ENCODE measurements at places on chromosomes 5 and 9. TPM values are rescaled to one million over a fixed set of nuclear protein-coding genes. Genes with fewer than 3 reads are reported as not detected.

GRCh38 chr9:73168298-73168934 lies 16.8 kb downstream of the ANXA1 start:
- no peak for DNase-seq

GRCh38 chr9:36902861-36903524 lies 131.1 kb downstream of the PAX5 start:
- DNase-seq = no peak

DNA sequence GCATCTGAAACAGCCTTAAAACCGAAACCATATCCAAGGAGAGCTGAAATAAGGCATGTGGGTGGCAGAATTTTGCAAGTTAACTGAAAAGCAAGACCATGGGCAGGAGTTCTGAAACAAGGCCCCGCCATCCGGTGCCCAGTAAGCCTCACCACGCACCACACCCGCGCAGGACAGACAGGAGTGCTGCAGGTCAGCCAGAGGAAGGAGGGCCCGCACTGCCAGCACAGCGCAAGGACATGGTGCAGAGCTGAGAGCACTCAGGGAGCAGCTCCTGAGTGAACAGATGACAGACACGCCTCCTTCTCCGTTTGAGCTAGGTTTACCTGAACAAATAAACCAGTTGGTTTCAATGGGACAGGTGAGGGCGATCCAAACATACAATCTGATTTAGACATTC lies 16.5 kb upstream of the ISCA1 start:
- DNase-seq = no peak

DNA sequence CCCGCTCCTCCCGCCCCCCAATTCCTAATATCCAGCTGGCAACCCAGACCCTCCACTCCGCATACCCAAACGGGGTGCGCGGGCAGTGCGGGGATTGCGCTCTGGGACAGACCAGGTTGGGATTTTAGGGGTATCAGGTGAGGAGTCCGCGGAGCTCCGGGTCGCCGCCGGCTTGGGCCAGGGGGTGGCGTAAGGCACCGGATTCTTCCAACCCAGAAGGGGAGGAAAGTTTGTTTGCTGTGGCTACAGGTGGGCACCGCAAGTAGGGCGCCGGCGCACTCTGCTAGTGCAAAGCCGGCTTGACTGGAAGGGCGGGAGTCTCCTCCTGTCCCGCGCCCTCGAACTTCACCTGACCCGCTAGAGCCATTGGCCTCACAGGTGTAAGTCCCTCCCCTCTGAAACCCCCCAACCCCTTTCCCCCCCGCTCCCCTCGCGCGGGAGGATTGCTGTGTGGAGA lies 709 bp downstream of the IQGAP2 start:
- peak; percentile 52 for DNase-seq

GRCh38 chr9:134768709-134769351 lies 111.8 kb upstream of the FCN2 start:
- DNase-seq = peak; percentile 73

DNA sequence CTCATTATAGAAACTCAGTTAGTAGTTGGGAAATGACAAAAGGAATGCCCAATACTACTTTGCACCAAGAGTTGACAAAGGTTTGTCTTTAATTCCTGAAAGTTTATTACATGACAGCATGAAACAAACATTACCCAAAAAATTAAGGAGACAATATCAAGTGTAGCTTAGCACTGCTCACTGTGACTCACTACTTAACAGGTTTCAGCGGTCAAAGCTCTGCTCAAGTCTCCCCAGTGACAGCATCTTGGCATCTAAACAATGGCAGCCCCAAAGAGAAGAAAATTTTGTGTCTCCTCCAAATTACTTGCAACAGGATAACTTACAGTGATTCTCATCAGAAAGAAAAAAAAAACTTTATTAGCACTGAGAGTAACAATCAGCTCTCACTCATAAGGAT lies 1030.2 kb downstream of the EFNA5 start:
- no peak for DNase-seq

DNA sequence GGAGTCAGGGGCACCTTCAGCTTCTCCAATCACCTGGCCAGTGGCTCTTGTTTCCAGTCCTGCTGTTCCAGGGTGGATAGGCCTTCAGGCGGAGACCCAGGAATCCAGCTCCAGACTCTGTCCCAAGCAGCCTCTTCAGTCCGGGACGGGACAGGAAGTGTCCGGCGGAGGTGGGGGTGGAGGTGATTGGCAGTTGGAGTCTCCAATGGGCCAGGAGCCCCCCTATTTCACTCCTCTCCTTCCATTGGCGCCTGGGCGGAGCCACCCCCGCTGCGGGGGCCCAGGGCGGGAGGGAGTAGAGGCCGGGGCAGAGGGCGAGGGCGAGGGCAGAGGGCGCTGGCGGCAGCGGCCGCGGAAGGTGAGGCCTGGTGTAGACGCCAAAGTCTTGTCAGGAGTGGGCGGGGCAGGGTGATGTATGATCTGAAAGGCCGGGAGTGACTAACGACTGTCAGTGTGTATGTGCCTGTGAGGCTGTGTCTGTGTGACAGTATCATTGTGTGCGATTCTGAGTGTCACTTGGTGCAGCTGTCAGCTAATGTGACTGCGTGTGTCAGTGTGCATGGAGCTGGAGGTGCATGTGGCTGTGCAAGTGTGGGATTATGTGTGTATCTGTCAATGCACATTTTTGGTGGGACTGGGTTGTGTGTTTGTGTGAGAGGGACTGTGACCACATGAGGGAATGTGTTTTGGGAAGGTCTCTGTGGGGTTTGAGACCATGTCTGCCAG lies at the start of gene IL11RA:
IL11RA (plus strand) TSS at position 310 of the 726 bp plus-strand sequence. CDS start 3,033 bp downstream, outside the sequence.
- DNase-seq = peak; percentile 94

DNA sequence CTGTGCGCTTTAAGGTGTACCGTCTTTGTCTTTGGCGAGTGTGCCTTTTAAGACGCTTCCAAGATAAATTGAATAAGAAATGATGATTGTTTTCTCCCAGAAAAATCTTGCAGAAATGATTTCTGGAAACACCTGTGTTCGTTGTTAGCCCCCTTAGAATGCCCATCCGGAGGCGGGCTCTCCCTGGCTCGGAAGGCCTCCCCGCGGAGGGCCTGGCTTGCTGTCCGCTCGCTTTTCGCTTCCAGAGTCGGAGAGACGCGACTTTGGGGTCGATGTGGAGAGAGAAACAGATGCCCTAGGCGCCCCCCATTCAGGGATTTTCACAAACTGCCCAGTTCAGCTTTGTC lies 23.9 kb downstream of the LECT2 start:
- DNase-seq = no peak

DNA sequence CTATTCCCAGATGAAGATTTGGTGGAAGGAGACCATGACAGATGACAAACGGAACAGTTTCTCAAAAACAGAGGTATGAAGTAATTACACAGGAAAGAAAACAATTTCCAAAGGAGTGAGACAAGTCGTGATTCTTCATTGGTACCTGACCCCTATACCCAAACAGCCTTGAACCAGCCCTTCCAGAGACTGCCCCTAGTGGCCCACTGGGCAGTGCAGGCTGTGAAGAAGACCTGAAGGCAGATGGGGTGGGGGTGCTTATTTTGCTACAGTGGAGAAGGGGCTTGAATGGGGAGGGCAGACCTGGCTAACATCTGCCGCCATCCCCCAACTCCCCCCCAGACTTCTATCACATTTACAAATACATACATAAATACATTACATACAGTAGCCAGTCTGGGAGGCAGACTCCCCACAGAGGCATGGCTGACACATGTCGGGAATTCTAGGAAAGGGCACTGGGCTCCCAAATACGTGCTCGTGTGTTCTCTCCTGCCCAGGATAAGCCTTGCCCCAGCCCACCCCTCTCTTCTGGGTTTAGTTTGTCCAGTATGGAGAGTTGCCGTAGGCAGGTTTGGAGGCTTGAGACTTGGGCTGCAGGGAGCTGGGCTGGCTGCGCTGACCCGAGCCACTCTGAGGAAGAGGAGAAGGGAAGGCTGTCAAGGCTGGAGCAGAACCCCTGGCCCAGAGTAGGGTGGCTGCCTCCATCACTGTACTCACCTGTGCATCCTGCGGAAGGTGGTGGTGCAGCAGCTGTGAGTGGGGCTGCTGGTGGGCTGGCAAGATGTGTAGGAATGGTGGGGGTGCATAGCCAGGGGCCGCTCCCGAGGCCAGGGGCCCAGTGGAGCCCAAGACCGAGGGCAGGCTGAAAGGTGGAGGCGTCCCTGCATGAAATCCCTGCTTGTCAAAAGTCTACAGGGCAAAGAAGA lies 105.3 kb downstream of the UBE2R2 start:
- DNase-seq = no peak

GRCh38 chr5:172827841-172828240 lies 6.2 kb upstream of the ERGIC1 start:
- DNase-seq = no peak

GRCh38 chr9:77807281-77807683 lies 159.2 kb upstream of the GNA14 start:
- DNase-seq = no peak

Gene MARCOL
- not detected for total RNA-seq

Gene RGS7BP
- total RNA-seq = 5.4 TPM

Gene APBA1
- 2.0 TPM for total RNA-seq

Gene NKD2
- total RNA-seq = 2.8 TPM

Gene PPP3R2
- total RNA-seq = not detected

Gene TMEM252
- not detected for total RNA-seq

Gene TLE4
- total RNA-seq = 12.8 TPM

Gene ST8SIA4
- 2.9 TPM for total RNA-seq

Gene PHYHD1
- 28.7 TPM for total RNA-seq

Gene LCN9
- total RNA-seq = not detected

Gene PCDHGA3
- 13.0 TPM for total RNA-seq
